Fibroblast of skin of right biceps (primary cell): ENCODE measurements at places on chromosomes 7 and 10.
A peak's percentile ranks its signal among the peaks of the same experiment; 100 is the strongest.

DNA sequence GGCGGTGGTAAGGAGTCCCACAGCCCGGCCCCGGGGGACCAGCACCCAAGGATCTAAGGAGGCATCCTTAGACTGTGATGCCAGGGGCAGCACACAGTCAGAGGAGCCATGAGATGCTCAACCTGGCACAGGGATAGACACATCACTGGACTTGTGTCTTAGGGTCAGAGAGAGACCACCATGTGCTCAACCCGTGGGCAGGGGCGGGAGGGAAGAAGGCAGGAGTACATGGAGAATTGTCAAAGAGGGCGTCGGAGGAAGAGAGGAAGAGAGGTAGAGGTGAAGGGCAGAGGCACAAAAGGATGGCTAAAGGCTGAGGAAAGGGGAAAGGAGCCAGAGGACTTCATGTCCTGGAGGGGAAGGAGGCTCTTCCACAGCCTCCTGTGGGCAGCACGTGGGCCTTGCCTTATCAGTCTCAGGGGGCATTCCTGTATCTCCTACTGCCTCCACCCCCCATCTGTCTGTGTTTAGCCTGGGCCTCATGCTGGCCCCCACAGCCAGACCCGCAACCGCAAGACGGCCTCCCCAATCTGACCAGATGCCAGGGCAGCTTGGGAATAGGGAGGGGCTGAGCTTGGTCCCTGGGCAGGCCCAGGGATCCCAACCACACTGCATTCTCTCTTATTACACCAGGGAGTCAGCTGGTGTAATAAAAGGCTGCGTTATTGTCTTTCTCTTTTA lies 2.2 kb downstream of the ADCY1 start:
- peak; percentile 18 for DNase-seq

- DNase-seq: no peak
These were observed 219.5 kb downstream of the GLI3 start for GRCh38 chr7:42017349-42017986.

DNA sequence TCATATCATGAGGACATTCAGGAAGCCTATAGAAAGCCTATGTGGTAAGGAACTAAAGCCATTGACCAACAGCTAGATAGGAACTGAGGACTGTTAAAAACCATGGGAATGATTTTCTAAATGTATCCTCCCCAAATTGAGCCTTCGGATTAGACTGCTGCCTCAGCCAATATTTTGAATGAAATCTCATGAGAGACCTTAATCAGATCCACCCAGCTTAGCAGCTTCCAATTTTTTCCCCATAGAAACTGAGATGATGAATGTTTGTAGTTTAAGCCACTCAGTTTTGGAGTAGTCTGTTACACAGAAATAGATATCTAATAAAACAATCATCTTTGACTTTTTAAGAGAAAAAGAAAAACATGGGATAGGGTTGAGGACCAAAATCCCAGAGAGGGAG lies 292.0 kb downstream of the HPSE2 start:
- no peak for DNase-seq

DNA sequence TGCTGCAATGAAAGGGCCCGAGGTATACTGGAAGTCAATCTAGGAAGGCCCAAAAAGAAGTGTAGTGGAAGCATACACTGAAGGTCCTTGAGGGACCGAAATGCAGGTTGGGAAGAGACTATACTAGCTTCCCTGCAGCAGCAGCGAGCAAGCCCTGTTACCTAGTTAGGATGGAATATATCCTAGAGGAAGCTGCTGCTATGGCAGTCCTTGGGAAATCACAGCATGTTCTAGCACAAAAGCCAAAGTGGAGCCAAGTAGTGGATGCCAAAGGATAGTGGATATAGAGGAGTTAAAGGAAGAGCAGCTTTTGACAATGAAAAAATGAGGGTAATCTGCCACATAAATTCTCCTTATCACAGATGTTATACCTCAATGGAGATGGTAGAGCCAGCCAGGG lies 123.8 kb upstream of the STARD3NL start:
- DNase-seq: no peak

DNA sequence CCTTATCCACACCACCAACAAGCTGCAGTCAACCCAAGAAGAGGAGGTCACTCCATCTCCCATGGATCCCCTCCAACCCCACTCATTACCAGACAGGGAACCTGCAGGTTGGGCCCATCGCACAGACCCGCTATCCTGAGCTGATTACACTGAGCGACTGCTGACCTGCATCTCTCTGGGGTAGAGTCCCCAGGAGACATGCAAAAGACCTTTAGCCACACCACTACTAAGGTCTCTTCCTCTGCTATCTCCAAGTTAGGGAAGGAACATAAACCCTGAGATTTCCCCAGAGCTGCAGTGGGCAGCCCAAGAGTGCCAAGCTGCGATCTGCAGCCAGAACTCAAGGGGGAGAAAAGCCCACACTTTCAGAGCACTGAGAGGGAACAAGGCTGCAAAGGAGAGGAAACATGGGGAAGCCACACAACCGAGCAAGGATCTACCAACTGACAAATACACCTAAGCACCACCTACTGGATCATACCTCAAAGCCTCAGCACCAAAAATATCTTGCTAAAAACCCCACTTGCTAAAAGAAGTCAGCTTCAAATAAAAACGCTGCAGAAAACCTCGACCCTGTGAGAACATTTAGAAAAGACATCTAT lies 298.2 kb downstream of the SORCS1 start:
- DNase-seq: no peak

DNA sequence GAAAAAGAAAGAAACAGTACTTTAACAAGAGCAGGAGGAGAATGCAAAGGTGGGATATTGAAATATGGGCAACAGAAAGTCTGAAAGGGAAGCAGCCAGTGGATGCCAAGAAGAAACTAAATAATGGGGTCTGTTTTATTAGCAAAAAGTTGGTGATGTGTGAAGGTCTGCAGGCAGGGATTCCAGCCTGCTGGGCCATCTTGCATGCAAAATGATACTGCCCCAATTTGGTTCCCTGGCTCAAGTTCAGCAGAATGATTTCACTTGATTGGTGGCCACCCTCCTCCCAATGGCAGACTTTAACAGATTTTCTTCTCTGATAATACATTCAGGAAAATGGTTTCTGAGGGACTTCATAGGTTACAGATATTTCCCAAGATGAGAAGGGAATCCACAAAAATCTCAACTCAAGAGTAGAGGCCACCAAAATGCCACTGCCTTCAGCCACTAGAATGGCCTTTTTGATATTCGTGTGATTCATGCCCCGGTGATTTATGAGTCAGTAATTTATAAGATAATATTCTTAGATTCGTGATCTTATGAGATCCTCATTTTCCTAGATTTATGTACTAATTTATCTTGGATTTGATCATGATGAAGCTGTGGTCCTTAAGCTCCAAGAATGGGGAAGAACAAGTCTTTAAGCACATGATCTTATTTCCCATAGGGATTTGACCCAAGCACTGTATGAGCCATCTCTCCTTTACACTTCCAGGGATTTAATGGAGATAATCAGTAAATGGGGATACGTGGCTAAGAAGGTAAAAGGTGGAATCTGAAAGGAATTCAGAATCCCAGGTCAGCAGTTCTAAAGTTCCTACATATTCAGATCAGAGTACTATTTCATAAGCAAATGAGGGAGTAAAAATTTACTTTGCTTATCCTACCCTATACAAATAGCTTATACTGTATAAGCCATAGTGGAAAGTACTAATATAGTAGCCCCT lies 32.3 kb upstream of the ADD3 start:
- DNase-seq: no peak

- peak; percentile 96 for DNase-seq
These were observed 68.3 kb downstream of the NAMPT start for GRCh38 chr7:106216517-106216922.

- DNase-seq: no peak
These were observed 49.5 kb upstream of the CALD1 start for GRCh38 chr7:134729895-134730294.

GRCh38 chr7:38753347-38753746 lies 122.2 kb upstream of the AMPH start:
- no peak for DNase-seq

DNA sequence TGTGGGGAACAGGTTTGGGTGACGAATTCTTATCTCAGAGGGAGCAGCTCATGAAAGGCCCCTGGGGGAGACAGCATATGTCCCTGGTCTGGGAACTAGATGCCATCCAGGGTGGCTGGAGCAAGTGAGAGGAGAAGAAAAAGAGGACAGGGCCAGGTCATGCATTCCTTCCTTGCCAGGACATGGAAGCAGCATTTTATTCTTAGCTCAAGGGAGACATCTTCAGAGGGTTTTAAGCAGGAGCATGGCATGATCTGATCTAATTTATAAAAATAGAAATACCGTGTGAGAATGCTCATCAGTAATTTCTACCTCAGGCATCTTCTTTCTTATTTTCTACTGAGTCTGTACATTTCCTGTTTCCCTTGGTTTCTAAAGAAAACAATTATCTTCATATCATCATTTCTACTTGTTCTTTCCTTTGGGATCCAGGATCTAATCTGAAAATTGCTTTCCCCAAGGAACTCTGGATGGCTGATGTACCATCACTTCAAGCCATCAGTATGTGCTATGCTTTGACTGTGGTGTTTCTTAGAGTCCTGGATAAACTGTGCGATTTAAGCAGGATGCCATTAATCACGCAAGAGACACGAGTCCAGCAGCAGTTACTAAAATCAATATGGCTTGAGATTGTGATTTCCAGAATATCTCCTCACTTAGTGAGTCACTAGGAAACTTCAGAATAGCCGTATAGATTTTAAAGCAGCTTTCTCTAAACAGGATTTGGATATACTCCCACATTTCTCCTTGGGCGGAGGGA lies 386.2 kb downstream of the GALNT17 start:
- no peak for DNase-seq

DNA sequence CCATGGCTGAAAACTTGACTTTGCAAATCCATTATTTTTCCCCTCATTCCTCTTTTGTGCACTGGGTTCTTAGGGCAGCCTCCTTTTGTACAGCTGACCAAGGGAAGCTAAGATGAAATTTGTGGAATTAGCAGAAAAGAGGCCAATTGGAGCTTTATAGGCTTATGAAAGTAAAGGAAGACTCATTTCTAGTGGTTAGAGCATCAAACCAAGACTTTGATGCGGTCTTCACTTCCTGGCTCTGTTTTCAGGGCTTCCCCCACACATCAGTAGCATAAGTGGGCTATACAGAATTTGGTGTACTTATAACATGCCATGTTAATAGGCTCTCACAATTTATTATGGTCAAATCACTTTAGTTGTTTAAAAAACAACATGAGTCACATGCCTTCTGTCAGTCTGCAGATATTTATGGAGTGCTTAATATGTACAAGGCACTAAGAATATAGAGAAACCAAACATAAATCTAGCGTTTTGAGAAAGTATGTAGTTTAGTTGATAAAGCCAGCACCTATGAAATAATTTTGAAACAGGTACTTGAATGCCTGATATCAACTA lies 5.7 kb downstream of the AUTS2 start:
- no peak for DNase-seq

DNA sequence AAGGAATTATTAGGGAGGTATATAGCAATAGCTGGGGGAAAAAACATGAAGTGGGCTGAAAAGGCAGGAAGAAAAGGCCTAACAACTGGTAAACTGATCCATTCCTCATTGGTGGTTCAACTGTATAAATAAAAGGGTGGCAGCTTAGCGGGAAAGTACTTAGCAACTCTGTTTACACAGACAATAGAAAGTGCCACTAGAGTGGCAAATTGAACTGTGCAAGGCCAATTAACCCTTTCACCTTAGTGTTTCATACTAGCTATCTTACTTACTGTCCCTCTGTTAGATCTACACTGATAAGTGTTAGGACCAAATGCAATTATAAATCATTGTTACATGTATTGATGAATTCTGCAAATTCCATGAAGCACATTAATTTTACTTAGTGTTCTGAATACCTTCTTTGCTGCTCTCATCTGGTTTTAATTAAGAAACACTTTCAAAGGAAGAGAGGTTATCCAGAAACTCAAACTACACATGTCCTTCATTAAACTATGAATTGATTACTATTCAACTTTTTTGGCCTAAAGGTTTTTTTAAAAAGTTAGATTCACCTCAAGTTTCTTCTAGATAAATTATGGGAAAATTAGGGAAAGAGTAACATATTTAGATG lies 28.0 kb downstream of the DNAJC1 start:
- peak; percentile 10 for DNase-seq

GRCh38 chr10:34028936-34029335 lies 694.5 kb upstream of the NRP1 start:
- no peak for DNase-seq

DNA sequence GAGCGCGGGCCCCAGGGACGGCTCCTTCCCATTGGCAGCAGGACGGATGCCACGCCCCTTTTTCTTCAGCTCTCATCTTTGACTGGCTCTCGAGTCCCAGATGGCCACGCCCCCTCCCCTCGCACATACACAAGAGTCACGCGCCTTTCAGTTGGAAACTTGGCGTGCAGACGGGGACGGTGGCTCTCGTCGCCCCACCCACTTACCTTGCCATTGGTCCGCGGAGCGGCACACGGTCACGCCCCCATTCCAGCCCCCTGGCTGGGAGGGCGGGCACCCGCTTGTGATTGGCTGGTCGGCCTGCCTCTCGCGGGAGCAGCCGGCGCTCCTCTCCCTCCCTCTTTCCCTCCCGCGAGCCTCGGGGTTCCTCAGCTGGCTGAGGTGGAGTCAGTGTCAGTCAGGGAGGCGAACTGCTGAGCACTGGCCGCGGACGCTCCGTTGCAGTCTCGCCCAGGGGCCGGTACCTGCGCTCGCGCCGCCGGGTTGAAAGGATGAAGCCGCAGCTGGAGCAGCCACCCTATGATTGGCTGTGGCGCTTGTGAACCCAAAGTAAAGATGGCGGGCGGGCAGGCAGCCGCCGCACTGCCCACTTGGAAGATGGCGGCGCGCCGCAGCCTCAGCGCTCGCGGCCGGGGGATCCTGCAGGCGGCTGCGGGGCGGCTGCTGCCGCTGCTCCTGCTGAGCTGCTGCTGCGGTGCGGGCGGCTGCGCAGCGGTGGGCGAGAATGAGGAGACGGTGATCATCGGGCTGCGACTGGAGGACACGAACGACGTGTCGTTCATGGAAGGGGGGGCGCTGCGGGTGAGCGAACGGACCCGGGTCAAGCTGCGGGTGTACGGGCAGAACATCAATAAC lies at the start of gene CNNM2:
Gene CNNM2, plus strand, starts transcription at position 333 of the 855 bp plus-strand sequence. Its CDS starts 187 bp downstream, at position 520.
- DNase-seq: peak; percentile 100

DNA sequence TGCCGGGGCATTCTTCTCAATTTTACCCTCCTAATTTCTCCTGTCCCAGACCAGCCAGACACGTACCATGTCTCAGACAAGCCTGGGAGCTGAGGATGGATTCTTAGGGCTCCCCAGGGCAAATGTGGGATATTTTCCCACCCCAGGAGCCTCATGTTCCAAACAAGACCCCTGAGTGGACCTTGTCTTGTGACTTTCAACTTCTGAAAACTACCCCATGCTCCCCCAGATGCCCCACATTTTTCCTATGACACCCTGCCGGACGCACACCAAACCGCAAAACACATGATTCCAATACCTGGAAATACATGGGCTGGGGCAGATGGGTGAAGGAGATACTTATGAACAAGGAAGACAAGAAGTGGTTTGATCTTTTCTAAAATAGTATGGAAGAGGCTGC lies 874 bp downstream of the GIMAP5 start:
- no peak for DNase-seq

GRCh38 chr10:26331371-26331770 lies 106.8 kb upstream of the APBB1IP start:
- DNase-seq: no peak

DNA sequence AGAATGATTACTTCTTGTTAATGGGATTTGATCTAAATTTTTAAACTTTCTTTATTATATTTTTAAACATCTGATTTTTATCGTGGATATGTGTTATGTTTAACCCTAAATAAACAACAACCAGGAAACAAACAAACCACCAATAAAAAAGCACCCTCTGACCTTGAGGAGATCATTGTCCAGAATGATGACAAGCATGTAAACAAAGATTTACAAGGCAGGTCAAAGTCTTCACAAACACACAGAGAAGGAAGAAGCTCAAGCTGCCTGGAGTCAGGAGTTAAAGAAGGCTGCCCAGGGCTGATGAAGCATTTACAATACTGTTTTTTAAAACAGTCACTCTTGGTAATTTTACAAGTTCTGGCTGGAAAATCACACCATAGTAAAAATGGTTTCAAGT lies 31.0 kb upstream of the EGFR start:
- no peak for DNase-seq
